Iris pigment epithelial cell (primary cell): ENCODE measurements at places on chromosomes 5 and 9.

GRCh38 chr5:88925692-88926490, 42.9 kb upstream of the MEF2C start:
- DNase-seq, result no peak

GRCh38 chr5:134070725-134071613, 43.5 kb upstream of the TCF7 start:
- peak; percentile 13 for DNase-seq

GRCh38 chr9:37947977-37948376, 44.0 kb upstream of the SLC25A51 start:
- no peak for DNase-seq

- no peak for DNase-seq
Observed at GRCh38 chr5:156444753-156445291, 117.9 kb downstream of the SGCD start.
